ENCODE measurements at places on chromosomes 3 and 15.
A peak's percentile ranks its signal among the peaks of the same experiment; 100 is the strongest.

- DNase-seq, result no peak
Observed at GRCh38 chr3:170267793-170268192, 45.6 kb downstream of the PRKCI start.

- DNase-seq, result no peak
Observed at GRCh38 chr3:3212781-3213440, 33.4 kb upstream of the CRBN start.

GRCh38 chr15:76678766-76679165 lies 226.4 kb downstream of the SCAPER start:
- DNase-seq, result no peak

DNA sequence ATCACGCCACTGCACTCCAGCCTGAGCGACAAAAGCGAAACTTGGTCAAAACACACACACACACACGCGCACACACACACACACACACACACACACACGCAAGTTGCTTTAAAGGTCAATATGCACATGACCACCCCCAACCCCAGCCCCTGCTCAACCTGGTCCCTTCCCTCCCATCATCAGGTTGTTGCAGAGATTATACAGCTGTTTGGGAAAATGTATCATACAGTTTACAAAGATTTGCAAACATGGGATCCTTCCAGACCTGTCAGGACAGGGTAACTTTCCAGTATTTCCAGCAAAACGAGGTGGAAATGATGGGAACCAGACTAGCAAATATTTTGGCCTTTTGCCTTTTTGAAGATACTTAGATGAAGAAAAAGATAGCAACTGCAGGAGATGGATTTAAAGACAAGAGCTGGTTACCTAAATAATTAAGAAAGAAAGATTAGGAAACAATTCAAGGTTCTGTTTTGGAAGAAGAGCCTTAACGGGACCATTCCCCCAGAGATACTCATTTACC lies 80.2 kb downstream of the TNIK start:
- DNase-seq, result no peak

GRCh38 chr3:29332195-29332637 lies 51.3 kb downstream of the RBMS3 start:
- no peak for DNase-seq

DNA sequence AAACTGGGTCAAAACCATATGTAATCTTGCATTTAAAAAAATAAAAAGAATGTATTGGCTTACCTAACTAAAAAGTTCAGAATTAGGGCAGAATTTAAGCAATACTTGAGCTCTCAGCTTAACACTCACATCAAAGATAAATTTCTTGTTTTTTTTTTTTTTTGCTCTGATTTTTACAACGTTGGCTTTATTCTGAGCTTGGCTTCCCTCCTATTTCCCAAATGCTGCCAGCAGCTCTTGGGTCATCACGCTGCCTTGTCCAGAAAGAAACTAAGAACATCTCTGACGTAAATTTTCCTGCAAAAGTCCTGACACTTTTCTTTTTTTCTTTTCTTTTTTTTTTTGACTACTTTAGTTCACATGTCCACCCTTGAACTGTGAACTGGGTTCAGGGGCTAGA lies 150.6 kb upstream of the TGFBR2 start:
- no peak for DNase-seq

DNA sequence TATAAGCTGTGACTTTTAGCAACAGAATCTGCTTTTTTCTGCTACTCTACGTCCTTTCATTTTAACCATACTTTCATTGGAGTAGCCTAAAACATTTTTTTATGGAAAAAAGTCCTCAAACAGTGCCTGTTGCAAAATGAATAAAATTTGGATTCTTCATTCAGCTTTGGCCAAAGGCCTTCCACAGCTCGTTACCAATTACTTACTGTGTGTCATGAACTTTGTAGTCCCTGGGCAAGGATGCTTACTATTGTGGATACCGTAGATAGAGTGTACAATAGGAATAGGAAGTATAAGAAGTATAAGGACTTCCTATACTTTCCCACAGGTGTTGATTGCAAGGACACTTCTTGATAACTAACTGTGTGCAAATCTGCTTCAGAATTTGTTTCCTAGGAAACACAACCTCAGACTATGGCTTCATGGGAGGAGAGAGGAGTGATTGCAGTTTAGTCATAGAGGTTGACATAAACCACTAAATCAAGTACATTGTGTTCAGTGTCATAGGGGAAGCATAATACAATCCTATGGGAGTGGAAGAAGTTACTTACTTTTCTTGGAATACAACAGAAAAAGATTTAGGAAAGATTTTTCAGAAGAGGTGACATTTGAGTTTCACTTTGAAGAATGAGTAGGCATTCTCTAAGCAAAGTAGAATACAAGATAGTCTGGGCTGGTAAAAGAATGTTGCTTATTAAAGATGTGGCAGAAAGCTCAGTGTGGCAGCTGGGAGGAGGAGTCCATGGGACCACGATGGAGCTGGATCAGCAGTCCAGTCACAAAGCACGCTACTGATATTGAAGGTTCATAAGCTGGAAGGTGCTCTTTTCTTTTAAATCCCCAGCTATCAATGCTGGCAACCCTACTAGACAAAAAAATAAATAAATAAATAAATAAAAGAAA lies 309.7 kb upstream of the TPRG1 start:
- no peak for DNase-seq

DNA sequence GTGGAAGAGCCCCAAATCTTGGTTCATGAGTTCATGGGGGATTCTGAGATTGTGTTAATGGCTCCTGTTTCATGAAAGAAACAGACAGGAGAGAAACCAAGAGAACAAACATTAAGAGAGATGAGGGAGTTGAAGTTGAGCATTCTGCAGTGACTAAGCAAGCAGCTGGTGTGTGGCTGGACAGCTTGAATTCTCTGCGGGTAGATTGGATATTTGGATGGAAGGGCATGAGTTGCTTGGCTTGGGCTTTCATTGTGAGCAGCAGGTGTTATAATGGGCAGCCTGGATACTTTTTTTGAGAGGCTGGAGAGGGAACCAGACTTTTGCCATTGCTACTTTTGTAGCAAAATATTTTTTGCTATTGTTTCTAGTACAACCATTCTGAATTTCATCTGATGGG lies 346.8 kb upstream of the SATB1 start:
- no peak for DNase-seq

GRCh38 chr3:55549177-55549576 lies 62.1 kb upstream of the WNT5A start:
- no peak for DNase-seq

GRCh38 chr15:77418391-77418965 lies 1.4 kb downstream of the PEAK1 start:
- DNase-seq, result peak; percentile 8

- no peak for DNase-seq
Observed at GRCh38 chr3:151107177-151107576, 21.7 kb downstream of the MED12L start.

GRCh38 chr3:125394406-125394805 lies 19.3 kb upstream of the ZNF148 start:
- no peak for DNase-seq

GRCh38 chr3:186053954-186054791 lies 54.7 kb downstream of the ETV5 start:
- DNase-seq, result no peak

GRCh38 chr15:78211189-78211921 lies 23.0 kb downstream of the ACSBG1 start:
- no peak for DNase-seq

- DNase-seq, result no peak
Observed at GRCh38 chr3:160643994-160644393, 33.0 kb upstream of the ARL14 start.

- no peak for DNase-seq
Observed at GRCh38 chr15:38308797-38309196, 56.2 kb downstream of the SPRED1 start.

DNA sequence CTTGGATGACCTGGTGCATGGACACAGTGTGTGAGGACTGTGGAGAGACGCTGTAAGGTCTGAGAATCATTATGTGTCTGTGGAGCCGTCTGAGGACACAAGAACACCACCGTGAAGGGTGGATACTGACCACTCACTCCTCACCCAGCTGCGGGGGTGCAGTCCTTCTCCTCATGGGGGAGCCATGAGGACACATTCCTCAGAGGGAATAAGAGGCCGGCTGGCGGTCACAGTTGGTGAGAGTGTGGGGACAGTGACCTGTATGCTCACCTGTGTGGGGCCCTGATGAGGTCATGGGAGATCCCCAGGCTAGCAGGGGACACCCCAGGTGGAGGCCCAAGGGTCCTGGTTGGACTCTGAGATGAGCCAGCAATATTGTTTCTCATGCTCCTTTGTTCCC lies 2.5 kb upstream of the TRPM1 start:
- no peak for DNase-seq

DNA sequence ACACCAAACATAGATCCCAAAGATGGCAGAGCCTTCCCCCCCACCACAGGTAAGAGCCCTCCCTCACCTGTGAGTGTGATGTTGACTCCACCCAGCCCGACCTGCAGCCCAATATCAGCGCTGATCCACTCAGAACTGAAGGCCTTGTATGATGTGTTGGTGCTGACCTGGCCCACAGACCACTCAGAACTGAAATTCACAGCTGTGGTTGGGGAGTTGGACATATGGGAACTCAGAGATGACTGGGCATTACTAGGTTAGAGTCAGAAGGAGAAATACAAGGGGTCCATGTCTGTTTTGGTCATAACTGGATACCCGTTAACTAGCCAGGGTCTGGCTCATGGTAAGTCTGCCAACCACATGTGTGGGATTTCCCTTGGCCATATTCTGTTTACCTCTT lies 6.9 kb downstream of the DUOXA2 start:
- DNase-seq, result no peak

GRCh38 chr15:90765531-90765930 lies 48.4 kb downstream of the BLM start:
- no peak for DNase-seq

GRCh38 chr3:136929977-136930670 lies 27.7 kb upstream of the IL20RB start:
- peak; percentile 85 for DNase-seq

DNA sequence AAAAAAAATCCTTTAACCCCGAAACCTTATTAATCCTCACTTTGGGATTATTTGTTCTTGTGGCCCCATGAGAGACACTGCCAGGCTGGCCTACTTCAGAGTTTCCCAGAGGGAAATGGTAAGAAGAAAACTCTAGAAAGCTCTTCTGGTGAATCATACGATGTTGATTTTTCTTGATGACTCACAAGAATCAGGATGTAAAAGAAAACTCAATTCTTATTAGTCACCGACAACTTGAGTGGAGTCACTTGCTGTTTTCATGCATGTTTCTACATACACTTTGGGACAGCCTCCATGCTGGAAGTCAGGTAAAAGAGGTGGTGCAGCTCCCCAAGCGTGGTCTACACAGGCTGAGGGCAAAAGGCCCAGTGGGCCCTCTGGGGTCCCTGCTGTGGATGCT lies 42.8 kb downstream of the MYO5C start:
- DNase-seq, result peak; percentile 89

- no peak for DNase-seq
Observed at GRCh38 chr15:98889930-98890695, 117.5 kb downstream of the PGPEP1L start.

DNA sequence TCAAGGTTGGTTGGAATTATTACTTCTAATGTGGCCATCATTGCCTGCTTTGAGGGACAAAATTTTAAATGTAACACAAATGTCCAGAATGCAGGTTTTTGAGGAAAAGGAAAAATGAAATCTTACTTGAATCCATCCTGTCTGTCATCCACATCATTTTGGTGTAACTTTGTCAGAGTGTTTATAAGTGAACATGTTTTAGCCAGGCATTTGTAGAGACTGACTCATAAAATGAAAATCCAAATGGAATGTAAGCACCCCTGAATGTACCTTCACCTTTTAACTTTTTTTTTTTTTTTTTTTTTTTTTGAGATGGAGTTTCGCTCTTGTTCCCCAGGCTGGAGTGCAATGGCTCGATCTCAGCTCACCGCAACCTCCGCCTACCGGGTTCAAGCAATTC lies 141.8 kb upstream of the BNIP2 start:
- no peak for DNase-seq

GRCh38 chr15:39273717-39274411 lies 307.0 kb upstream of the THBS1 start:
- no peak for DNase-seq

DNA sequence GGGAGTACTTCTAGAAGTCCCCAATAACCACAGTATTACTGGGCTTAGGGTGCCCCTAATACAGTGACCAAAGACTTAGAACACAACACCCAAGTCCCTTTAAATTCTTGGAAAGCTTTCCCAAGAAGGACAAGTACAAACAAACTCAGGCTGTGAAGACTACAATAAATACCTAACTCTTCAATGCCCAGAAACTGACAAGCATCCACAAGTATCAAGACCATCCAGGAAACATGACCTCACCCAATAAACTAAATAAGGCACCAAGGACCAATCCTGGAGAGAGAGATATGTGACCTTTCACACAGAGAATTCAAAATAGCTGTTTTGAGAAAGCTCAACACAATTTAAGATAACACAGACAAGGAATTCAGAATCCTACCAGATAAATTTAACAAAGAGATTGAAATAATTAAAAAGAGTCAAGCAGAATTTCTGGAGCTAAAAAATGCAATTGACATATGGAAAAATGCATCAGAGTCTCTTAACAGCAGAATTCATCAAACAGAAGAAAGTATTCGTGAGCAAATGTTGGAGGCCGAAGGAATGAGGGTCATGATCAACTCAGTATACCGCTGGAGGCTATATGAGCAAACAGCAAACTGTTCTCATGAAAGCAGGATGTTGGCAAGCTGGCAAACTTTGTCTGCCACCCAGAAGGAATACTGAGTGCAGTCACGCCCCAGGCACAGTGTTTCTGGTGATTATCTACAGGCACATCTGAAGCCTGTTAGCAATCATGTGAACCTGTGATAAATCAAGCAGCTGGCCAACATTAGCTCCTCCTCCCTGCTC lies 87.0 kb upstream of the NECTIN3 start:
- no peak for DNase-seq

DNA sequence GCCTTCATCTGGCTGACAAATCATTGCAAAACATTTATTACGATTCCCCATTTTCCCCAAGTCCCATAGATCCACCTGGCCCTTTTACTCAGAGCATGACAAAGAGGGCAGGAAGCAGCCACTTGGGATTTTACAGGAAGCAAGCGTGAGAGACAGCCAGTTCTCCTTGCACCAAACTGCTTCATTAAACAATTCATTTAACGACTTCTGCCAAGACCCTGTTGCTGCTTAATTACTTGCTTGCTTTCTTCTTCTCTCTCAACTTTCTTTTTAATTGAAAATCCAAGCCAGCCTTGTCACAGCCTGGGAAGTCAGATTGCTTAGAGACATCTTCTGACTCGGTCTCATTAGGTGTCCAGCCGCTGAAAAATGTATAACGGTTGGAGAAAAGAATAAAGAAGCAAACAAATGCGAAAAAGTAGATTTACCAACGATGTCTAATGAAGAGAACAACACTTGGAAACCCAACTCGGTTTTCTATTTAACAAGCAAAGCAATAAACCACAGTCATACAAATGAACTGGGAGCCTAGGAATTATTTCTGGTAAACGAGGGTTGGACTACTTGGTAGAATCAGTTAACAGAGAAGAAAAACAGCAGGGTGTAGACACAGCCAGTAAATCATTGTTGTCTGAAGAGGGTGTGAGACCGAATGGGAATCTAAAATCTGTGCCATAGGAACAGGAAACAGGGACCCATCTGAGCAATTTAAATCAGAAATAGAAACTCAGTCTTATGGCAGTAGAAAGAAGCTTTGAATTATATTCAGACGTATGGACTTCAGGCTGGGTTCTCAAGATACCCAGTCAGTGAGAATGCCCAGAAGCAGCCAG lies 298.3 kb downstream of the LRRC3B start:
- no peak for DNase-seq
